RPMI7951 (cell line): ENCODE measurements at places on chromosomes 5 and 9. TPM values are rescaled to one million over a fixed set of nuclear protein-coding genes. Genes with fewer than 3 reads are reported as not detected.

- DNase-seq: peak; percentile 71
Measured at GRCh38 chr5:135392256-135392655, 6.8 kb downstream of the MACROH2A1 start.

GRCh38 chr9:127980060-127980705 is 606 bp downstream of the EEIG1 start:
- DNase-seq: no peak

GRCh38 chr5:34870382-34870781 is 31.4 kb downstream of the TTC23L start:
- DNase-seq: no peak

DNA sequence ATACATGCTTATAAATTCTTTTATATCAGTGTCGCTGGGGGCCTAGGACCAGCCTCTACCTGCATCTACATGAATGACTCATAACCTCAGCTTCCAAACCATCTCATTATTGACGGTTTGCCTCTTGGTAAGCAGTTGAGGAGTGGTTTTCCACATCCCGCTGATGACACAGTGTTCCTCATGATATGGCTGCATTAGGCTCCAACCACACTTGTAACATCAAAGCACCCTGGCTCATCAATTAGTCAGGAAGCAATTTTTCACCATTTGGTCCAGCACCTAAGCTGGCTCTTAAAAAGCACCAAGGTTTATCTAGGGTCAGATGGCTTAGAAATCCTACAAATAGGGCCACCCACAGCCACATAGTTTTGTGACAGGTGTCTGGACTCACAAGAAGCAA is 402.4 kb downstream of the ARHGEF28 start:
- DNase-seq: peak; percentile 65

DNA sequence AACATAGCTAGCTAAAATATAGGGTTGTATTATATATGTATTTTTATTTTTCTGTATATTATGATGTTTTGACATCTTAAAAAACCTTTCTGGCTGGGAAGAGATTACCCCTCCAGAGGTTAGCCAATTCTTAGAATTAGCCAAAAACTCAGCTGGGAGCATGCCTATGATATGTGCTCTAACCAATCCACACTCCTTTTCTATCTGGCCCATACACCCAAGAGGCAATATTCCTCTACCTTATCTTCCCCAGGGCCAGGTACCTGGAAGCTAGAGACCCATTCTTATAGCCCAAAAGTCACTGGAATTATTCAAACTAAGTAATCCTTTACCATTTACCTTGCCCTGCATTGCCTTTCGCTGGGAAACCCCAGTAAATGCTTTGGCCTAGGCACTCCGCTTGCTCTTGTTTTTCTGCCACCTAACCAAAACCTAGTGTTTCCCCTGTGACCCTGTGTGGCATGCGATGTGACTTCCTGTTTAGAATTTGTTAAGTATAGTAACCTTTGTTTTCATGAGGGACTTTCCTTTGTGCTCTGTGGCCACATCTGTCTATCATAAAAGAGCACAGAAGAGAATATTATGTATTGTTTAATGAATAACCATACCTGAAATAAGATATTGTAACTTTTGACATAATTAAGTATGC is 37.4 kb downstream of the CSNK1G3 start:
- DNase-seq: no peak

GRCh38 chr5:143470120-143470519 is 66.6 kb upstream of the NR3C1 start:
- no peak for DNase-seq

GRCh38 chr5:88396000-88396535 is 127.4 kb upstream of the TMEM161B start:
- no peak for DNase-seq

GRCh38 chr5:163789870-163790269 is 284.5 kb downstream of the MAT2B start:
- peak; percentile 1 for DNase-seq

- DNase-seq: no peak
Measured at GRCh38 chr9:121770415-121771273, 119.2 kb downstream of the DAB2IP start.

DNA sequence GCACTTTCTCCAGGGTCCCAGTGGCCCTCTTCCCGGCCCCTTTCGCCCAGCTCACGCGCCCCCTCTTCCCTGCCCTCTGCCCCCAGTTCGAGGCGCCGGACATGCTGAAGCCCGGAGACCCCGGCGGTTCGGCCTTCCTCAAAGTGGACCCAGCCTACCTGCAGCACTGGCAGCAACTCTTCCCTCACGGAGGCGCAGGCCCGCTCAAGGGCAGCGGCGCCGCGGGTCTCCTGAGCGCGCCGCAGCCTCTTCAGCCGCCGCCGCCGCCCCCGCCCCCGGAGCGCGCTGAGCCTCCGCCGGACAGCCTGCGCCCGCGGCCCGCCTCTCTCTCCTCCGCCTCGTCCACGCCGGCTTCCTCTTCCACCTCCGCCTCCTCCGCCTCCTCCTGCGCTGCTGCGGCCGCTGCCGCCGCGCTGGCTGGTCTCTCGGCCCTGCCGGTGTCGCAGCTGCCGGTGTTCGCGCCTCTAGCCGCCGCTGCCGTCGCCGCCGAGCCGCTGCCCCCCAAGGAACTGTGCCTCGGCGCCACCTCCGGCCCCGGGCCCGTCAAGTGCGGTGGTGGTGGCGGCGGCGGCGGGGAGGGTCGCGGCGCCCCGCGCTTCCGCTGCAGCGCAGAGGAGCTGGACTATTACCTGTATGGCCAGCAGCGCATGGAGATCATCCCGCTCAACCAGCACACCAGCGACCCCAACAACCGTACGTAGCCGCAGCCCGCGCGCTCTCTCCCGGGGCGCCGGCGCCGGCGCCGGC is 1.0 kb downstream of the PRDM6 start:
- DNase-seq: no peak

- DNase-seq: no peak
Measured at GRCh38 chr5:55829956-55830355, 21.2 kb upstream of the IL31RA start.

GRCh38 chr9:91346644-91347043 is 15.1 kb downstream of the AUH start:
- DNase-seq: no peak

DNA sequence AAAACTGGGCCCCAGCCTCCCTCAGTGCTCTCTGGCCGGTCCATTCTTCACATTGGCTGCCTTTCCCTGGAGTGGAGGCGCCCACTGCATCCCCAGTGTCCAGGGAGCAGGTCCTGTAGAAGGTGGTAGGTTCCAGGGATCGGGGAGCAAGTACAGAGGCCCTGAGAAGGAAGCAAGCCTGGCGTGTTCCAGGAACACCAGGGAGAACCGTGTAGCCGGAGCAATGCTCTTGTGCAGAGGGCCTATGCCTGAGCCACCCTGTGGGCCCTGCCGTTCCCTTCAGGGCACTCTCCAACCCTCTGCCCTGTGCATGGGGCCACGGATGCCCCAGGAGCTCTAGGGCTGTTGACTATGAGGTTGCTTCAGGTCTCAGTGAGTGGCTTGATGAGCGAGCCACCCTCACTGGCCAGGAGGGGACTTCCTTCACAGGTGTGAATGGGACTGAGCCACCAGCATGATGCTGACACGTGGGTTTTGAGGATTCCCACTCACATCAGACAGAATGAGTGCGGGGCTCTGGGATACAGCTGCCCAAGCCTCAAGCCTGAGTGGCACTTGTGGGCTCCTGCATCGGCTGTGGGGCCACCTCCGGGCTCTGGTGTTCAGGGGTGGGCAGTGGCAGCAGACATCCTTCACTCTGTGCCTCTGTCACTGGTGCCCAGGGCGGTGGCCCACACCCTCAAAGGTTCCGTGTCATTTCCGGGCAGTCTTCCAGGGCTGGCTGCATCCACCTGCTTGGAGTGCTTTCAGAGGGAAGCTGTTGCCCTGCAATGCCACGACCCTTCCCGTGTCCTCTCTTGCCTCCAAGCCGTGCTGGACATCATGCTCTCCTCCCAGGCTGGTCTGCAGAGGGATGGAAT is 54.4 kb downstream of the ADAMTS2 start:
- DNase-seq: no peak

GRCh38 chr5:93791518-93791972 is 50.1 kb upstream of the POU5F2 start:
- DNase-seq: no peak

GRCh38 chr9:135522137-135522877 is 1.1 kb downstream of the LCN1 start:
- DNase-seq: no peak

- DNase-seq: no peak
Measured at GRCh38 chr9:2024888-2025782, 10.0 kb downstream of the SMARCA2 start.

DNA sequence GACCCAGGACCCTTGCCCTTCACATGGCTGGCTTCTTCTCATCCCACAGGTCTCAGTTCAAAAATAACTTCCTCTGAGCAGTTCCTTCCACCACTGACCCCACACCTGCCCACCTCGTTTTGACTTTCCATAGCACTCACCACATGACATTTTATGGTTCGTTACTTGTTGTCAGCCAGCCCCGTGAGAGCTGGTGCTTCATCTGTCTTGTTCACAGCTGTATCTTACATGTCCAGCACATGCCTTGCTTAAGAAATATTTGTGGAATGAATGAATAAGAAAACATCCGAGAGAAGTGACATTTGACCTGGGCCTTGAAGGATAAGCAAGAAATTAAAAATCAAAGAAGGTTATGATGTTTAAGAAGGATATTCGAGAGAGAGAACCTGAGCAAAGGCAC is 193.9 kb downstream of the RFK start:
- DNase-seq: no peak

GRCh38 chr5:1731091-1731639 is 68.5 kb downstream of the MRPL36 start:
- DNase-seq: no peak

DNA sequence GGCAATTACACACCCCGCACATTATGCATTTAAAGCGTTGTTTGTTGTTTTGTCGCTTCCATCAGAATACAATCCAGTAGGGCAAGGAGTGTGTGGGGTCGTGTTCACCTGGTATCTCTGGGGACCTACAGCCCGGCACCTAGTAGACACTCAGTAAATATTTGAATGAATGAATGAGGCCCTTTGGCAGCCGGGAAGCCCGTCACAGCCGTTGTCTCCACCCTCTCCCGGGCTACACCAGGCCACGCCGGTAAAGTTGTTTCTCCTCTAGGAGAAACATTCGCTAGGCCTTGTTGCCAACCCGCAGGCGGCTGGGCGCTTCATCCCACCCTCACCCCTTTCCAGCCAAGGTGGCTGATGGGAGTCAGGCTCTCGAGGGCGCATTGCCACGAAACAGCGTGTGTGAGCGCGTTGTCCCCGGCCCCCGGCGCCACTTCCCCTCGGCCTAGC is 876 bp upstream of the JAK2 start:
- DNase-seq: no peak

GRCh38 chr9:9615086-9615485 is 997.7 kb downstream of the PTPRD start:
- no peak for DNase-seq

CACNA1B gene
- total RNA-seq: not detected in 2 replicates

IL13 gene
- total RNA-seq: not detected in 2 replicates

PCDHA7 gene
- 0.88 and 1.1 TPM in 2 replicates for total RNA-seq

LECT2 gene
- not detected in 2 replicates for total RNA-seq

SLC34A3 gene
- total RNA-seq: not detected in 2 replicates

FOXD4L6 gene
- total RNA-seq: not detected in 2 replicates

RGS7BP gene
- not detected in 2 replicates for total RNA-seq

MARCHF11 gene
- not detected in 2 replicates for total RNA-seq

SGTB gene
- total RNA-seq: 7.7 and 9.0 TPM in 2 replicates
